Stimulated activated CD8-positive, alpha-beta memory T cell treated with anti-CD3 and anti-CD28 coated beads, Interleukin-15, amount 100 ng/mL, for 1 hour (primary cell): ENCODE measurements at places on chromosomes 13 and 19.

DNA sequence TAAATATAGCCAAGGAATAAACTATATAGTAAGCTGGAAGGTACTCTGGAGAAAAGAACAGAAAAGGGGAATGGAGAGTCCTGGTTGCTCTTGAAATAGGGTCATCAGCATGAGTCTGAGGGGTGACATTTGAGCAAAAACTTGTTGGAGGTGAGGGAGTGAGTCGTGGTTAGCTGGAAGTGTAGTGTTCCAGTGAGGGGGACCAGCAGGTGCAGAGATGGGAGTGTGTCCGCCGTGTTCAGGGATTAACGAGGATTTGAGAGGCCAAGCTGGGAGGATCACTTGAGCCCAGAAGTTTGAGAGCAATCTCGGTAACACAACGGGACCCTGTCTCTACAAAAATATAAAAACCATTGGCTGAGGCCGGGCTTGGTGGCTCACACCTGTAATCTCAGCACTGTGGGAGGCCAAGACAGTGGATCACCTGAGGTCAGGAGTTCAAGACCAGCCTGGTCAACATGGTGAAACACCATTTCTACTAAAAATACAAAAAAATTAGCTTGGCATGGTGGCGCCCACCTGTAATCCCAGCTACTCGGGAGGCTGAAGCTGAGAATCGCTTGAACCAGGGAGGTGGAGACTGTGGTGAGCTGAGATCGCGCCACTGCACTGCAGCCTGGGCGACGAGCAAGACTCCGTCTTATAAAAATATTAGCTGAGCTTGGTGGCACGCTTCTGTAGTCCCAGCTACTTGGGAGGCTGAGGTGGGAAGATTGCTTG, 1.1 kb downstream of the SUPT5H start:
- DNase-seq = no peak

DNA sequence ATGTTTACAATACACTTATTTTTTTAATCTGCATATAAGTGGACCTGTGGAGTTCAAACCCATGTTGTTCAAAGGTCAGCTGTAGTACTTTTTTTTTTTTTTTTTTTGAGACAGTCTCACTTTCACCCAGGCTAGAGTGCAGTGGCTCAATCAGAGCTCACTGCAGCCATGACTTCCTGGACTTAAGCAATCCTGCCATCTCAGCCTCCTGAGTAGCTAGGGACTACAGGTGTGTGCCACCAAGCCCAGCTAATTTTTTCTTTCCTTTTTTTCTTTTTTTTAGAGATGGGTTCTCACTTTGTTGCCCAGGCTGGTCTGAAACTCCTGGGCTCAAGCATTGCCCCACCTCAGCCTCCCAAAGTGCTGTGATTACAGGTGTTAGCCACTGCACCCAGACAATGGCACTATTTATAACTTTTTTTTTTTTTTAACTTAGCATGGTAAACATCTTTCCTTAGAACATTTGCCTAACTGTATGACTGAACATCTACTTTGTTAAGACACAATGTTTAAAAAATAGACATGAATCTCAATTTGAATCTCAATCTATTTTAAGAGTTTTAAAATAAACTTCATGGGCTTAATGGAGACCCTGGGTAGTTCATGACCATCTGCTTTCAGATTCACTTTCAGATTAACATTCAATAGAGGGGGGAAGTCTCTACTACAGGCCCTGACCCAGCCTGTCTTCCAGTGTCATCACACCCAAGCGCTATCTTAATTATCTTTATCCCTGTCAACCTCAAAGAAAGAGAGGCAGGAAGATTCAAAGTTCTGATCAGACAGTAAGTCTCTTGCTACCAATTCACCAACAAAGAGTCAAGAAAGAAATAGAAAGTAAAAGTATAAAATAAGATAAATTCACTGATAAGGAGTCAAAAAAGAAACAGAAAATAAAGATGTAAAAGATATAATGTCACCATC, 97.7 kb upstream of the DOCK9 start:
- no peak for DNase-seq

GRCh38 chr13:39597838-39598237, 5.2 kb downstream of the LHFPL6 start:
- DNase-seq = no peak

GRCh38 chr19:44634785-44635184, 8.9 kb upstream of the PVR start:
- DNase-seq = no peak

- DNase-seq = no peak
These were observed 254.5 kb downstream of the SLITRK6 start for GRCh38 chr13:85544756-85545155.

DNA sequence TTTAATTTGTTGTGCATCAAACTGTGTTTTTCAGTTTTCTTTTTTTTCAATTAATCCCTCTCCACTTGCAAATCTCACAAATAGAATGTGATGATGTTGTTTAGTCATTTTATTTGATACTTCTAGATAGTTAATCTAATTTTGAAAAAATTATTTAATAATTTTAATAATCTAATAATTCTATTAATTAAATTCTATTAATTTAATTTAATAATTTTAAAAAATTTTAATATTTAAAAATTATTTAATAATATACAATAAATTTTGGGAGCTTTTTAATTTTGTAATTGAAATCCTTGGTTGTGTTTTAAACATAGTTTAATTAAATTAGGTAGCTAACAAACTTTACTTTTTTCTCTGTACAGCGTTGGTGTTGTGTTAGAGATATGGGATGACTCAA, 393.8 kb downstream of the OLFM4 start:
- DNase-seq = no peak

DNA sequence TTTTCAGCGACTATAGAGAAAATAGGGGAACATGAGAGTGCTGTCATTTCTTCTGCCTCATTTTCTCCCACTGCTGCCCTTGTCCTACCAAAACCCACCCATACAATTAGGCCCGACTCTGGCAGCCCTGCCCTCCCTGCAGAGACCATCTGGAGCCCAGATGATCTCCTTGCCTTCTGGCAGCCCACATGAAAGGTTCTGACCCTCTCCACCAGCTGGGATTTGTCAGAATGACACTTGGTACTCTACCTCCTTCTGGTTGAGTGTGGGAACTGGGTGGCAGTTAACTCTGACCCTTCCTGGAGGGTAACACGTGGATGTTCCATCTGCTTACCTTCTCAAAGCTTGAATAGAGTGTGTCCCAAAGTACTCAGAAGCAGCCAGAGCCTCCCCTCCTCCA, 21.0 kb upstream of the SIAH3 start:
- DNase-seq = no peak

- DNase-seq = no peak
These were observed 66.8 kb downstream of the MRPL57 start for GRCh38 chr13:21243045-21243897.

GRCh38 chr13:98693756-98694155, 58.7 kb downstream of the SLC15A1 start:
- no peak for DNase-seq

DNA sequence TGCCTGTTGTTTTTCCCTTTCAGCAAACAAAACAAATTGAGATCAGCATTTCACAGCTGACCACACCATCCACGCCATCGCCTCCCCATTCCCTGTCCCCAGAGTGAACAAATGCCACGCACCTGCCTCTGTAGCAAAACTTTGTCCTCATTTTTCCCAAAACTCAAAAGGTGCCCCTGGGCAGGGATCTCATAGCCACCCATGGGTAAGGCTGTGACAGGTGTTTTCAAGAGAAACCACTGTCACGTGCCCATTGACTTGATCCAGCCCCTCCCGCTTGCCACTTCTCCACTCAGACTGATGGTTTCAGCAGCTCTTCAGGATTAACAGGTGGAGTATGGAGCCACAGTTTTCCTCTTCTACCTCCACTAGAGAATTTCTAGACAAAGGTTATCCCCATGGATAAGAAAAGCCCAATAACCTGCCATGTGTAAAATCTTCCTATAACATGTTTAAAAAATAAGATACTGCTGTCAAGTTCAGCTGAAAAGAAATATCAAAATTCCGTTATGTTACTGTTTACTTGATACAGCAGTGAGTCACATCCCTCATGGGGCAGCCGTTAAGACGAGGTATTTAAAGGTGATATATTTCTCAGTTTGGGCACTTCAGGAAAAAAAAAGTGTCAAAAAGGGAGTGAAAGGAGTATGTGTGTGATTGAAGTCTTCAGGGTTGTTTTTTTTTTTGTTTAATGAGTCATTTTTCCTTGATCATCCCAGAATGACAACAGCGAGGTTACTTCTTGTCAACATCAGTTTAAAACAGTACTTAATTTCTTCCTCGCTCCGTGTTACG, 63.5 kb upstream of the GPR183 start:
- no peak for DNase-seq

GRCh38 chr13:95067303-95067702, 233.9 kb downstream of the ABCC4 start:
- DNase-seq = no peak

GRCh38 chr13:33015791-33016323, 366 bp upstream of the KL start:
- no peak for DNase-seq

DNA sequence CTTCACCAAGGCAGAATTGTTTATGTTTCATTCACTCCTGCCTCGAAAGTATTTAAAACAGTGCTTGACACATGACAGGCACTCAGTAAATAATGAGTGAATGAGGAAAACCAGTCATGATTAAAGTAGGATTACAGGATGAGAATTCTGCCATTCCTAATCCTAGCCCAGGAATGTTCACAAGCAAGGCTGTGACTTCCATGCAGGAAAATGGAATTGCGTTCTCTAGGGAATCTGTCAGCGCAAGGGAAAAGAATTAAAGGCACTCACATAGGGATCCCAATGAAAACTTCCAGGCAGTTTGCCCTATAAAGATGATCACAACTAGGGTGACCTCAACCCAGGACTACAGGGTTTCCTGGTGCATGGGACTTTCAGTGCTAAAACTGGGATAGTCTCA, 143.4 kb downstream of the CYSLTR2 start:
- no peak for DNase-seq

DNA sequence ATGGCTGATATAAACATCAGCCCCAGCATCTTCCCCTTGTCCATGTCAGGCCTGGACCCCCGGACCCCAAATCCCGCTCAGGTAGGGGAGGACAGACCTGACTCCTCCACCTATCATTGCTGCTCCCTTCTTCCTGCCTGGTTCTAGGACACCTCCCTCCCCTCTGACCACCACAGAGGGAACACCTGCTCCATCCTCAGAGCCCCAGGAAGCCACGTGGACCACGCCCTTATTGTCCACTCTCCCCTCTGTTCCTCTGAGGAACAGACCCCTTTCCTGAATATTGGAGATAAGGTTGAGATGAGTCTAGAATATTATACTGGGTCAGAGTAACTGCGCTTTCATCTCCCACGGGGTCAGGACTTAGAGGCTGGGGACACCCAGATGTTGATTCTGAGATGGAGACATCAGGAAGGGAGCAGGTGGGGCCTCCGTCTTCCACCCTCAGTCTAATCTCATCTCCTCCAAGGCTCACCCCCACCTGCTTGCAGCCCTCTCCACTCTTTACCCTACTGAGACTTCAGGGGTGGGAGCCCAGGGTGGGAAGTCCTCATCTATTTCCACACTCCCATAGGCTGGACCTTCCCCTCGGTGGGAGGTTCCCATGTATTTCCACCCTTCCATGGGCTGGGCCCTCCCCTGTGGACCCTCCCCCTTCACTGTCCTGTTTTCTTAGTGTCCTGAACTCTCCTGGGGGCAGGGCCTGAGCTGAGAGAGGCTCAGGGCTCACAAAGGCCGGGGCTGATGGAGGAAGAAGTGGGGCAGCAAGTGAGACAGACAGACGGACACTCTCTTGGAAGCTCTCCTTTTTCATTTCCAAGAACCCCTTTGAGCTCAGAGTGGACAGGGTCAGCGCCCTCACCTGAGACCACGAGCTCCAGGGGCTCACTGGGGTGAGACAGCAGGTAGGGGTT, 2.7 kb downstream of the LILRA4 start:
- no peak for DNase-seq

- no peak for DNase-seq
These were observed 79.6 kb downstream of the FGF14 start for GRCh38 chr13:102322211-102322610.

DNA sequence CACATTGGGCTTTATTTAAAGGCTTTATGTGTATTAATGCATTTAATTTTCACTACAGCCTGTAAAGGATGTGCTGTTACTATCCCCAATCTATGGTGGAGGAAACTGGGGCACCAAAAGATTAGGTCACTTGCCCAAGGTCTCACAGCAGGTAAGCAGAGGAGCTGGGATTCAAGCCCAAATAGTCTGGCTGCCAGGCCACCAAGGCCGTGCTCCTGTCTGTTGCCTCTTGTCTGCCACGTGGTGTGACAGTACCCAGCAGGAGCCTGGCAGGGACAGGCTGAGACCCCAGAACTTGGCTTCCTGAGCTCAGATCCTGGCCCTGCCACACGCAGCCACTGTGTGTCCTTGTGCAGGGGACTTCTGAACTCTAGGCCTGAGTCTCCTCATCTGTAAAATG, 4.5 kb downstream of the NTN5 start:
- DNase-seq = no peak
